Stimulated activated naive CD4-positive, alpha-beta T cell treated with Interleukin-2 at 50 U/mL for 16 hours (primary cell): ENCODE measurements at places on chromosomes 4 and X.

- no peak for DNase-seq
These were observed 518 bp upstream of the FAM241A start for GRCh38 chr4:112144546-112145325.

GRCh38 chr4:3668825-3669552 lies 97.2 kb upstream of the ADRA2C start:
- no peak for DNase-seq

GRCh38 chr4:56511098-56511497 lies 5.5 kb downstream of the ARL9 start:
- DNase-seq: no peak

DNA sequence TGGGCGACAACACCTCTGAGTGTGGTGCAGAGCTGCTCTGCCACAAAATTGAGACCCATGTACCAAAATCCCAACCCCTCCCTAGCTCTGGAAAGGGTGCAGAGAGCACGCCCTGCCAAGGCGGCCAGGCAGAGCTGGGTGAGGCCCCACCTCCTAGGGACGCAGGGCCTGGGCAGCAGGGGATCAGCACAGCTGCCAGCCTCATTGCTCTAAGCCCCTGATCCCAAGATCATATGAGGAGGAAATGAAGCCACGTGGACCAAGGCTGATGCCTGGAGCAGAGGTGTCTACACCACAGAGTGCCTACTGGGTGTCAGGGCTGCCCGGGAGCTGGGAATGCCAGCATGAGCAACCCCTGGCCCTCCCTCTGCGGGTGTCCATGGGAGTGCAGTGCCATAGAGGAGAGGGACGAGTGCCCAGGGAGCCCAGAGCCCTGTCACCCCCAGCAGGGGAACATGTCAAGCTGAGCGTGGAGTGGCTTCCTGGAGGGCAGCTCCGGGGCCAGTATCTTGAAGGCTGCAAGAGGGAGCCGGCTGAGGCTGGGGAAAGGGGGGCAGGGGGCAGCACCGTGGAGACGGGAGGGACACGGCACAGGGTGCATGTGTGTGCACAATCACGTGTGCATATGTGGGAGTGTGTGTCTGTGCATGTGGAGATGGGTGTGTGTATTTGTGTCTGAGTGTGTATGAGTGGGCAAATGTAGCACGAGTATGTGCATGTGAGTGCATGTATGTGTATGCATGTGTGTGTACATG lies 63.9 kb upstream of the PSAPL1 start:
- DNase-seq: no peak

DNA sequence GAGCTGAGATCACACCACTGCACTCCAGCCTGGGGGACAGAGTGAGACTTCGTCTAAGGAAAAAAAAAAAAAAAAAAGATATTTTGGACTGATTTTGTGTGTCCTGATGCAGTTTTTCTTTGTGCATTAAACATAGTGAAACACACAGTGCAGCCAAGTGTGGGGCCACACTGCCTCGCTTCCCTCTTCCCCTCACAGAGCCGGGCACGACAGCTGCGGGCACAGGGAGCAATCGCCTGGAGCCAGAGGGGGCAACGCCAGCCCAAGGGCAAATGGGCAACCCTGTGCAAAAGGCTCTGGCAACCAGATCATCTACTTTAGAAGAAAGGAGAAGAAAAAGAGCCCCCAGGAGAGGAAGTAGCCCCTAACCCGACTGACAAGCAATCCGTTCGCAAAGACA lies 13.5 kb upstream of the CCNQ start:
- no peak for DNase-seq

GRCh38 chrX:136250191-136251040 lies 784 bp downstream of the MAP7D3 start:
- peak; percentile 26 for DNase-seq

DNA sequence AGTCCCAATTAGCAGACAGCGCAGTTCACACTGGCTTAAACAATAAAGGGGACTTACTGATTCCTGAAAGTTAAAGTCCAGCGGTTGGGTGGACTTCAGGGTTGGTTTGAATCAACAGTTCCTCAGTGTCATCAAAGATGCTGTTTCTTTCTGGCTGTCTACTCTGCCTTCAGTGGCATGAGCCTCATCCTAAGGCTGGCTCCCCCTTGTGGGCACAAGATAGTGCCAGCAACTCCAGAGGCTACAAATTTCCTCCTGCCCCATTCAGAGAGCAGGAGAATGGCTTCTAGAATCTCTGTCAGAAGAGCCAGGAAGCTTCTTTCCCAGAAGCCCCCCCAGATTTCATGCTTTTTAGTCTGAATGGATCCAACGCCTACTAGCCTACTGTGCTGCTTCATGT lies 82.4 kb upstream of the MTM1 start:
- peak; percentile 24 for DNase-seq

- DNase-seq: no peak
These were observed 82.4 kb downstream of the MAGED1 start for GRCh38 chrX:51975811-51976210.
